ENCODE measurements at places on chromosomes 1 and 21.

DNA sequence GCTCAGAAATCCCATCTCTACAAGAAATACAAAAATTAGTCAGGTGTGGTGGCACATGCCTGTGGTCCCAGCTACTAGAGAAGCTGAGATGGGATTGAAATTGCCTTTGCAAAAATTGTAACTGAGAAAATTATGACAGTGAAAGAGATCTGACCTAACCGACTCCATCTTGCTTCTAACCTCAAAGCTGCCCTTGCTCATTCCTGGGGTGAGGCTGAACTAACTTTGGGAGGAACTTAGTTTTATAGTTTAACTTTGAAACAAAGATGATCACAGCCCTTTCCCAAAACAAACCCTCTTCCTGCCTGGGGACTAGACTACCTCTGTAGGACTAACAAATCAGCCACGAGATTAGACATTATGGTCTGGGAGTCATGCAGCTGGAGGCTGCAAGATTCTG lies 33.8 kb upstream of the ERO1B start:
- DNase-seq = no peak

DNA sequence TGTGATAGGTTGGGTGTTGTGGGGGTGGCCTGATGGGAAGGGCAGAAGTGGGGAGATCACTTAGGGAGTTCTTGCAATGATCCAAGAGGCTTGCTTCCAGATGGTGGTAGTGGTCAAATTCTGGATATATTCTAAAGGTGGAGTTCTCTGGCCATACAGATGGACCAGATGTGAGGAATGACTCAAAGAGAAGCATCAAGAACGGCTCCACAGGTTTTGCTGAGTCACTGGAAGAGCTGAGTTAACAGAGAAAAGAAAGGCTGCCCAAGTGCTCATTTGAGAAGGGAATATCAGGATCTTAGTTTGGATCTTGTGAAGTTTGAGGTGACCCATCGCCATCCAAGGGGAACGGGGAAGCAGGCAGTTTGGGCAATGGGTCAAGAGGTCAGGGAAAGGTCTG lies 192.9 kb upstream of the GALNT2 start:
- no peak for DNase-seq

- DNase-seq = no peak
These were observed 16.4 kb upstream of the C1orf105 start for GRCh38 chr1:172404121-172404520.

- no peak for DNase-seq
These were observed 9.6 kb downstream of the FCRL5 start for GRCh38 chr1:157542676-157543075.

DNA sequence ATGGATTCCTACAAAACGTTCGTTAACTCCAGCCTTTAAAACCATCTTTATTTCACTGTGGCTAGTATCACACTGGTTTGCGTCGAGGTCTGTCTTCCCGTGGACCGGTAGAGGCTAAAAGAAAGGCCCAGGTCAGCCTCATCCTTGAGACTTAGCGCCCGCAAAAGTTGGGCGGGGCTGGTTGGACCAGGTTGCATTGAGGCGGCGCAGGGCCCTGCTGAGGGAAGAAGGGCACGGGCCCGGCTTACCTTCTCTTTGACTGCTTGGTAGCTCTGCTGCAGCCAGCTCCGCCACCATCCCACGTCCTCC lies 455 bp downstream of the BSDC1 start:
- peak; percentile 49 for DNase-seq

DNA sequence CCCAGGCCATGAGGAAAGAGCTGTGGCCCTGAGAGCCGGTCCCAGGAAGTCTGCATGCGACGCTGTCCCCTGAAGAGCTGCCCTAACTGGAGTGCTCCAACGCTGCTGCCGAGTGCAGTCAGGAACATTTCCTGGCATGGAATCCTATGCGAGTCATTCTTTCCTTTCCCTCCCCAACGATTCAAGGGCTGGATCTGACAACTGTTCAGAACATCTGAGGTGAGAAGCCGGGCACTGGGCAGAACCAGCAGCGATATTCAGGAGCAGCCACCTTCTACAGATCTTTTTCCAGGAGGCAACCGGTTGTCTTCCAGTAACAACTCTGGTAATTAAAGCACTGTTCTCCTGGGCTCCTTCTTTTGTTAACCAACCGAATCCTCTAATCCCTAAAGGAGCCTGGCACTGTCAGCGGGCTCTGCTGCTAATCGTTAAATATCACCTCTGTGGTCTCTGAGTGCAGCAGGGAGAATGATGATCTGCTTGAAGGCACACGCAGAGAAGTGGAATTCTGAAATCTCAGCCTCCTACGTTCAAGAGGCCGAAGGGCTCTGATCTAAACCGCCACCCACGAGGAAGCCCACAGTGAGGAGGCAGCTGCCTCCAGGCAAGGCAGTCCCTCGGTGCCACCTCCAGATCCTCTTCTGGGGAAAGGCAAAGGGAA lies 55.8 kb downstream of the SLC45A1 start:
- no peak for DNase-seq

- DNase-seq = no peak
These were observed 53.6 kb downstream of the IRF2BP2 start for GRCh38 chr1:234556245-234556943.

DNA sequence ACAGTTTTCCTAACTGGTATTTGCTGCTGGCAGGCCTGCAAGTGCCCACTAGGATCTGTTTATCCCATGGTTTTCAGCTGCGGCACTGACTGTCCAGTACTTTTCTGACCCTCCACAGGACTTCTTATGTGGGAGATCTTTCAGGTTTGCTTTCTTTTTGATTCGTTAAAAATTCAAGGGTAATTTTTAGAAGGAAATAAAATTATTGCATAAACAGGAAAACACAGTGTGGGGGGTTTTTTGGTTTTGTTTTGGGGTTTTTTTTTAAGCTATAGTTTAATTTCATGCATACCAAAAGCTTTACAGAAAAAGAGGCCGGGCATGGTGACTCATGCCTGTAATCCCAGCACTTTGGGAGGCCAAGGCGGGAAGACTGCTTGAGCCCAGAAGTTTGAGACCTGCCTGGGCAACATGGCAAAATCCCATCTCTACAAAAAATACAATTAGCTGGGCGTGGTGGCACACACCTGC lies 3.6 kb downstream of the NIBAN1 start:
- DNase-seq = peak; percentile 46

DNA sequence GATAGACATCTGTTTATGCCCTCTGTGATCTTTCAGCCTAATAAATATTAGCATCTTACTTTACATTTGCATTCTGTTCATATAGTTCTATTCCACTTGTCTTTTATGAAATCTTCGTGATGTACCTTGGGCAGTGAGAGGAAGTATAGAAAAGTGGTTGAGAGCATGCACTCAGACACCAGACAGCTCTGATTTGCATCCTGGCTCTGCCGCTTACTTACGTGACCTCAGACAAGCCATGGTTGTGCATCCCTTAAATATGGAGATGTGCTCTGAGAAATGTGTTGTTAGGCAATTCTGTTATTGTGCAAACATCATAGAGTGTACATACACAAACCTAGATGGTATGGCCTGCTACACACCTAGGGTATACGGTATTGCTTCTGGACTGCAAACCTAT lies 22.9 kb downstream of the OVGP1 start:
- no peak for DNase-seq

DNA sequence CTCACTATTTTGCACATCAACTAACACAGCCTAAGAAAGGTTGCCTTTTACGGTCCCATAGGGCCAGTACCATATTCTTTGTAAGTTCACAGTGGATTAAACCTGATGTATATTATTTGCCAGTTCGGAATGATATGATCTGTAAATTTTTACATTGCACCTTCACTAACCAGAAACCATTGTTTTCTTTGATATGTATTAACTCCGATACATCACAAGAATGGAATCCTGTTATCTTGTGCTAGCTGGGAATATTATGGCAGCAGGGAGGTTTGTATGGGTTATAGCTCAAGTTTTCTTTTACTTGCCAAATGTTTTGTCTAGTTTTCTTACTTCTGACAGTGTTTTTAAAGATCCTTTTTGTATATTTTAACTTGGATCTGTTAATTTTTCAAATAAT lies 51.4 kb upstream of the S1PR1 start:
- DNase-seq = no peak
